A549 treated with Hydrocortisone at 1 μM for 4 hours (cell line): ENCODE measurements at places on chromosomes 16 and 17. TPM values are rescaled to one million over a fixed set of nuclear protein-coding genes. Genes with fewer than 3 reads are reported as not detected.

Gene MGRN1
- total RNA-seq: 40.2 to 44.2 TPM (median 42.4 TPM) in 5 replicates

Gene FKBP10
- 91.4 to 101 TPM (median 101 TPM) in 5 replicates for total RNA-seq

Gene ATPAF2
- 22.8 to 30.3 TPM (median 30.2 TPM) in 5 replicates for total RNA-seq

Gene SLC6A2
- total RNA-seq: 0.10 to 0.14 TPM (median 0.12 TPM) in 3 of 5 replicates, not detected in the others

Gene TK1
- 228 to 274 TPM (median 238 TPM) in 5 replicates for total RNA-seq

Gene TSPOAP1
- not detected in 5 replicates for total RNA-seq

Gene OR2C1
- not detected in 5 replicates for total RNA-seq

Gene RPTOR
- 28.1 to 32.8 TPM (median 31.5 TPM) in 5 replicates for total RNA-seq

Gene PPL
- 4.0 to 5.6 TPM (median 4.9 TPM) in 5 replicates for total RNA-seq

Gene PRSS22
- 0.84 to 1.2 TPM (median 0.97 TPM) in 5 replicates for total RNA-seq

Gene RGS11
- 3.5 to 5.0 TPM (median 4.4 TPM) in 5 replicates for total RNA-seq

Gene RHBDL3
- 3.7 to 5.0 TPM (median 4.2 TPM) in 5 replicates for total RNA-seq

Gene HOXB9
- 6.6 to 7.3 TPM (median 6.9 TPM) in 5 replicates for total RNA-seq

Gene NAGS
- total RNA-seq: 0.82 to 1.5 TPM (median 1.2 TPM) in 5 replicates

Gene EVI2B
- total RNA-seq: 0.07 to 0.08 TPM (median 0.08 TPM) in 4 of 5 replicates, not detected in the other

Gene TMC7
- total RNA-seq: 5.2 to 7.6 TPM (median 6.9 TPM) in 5 replicates

Gene RPS6KB1
- total RNA-seq: 35.9 to 67.2 TPM (median 45.5 TPM) in 5 replicates

Gene KRT20
- total RNA-seq: 0.14 to 0.41 TPM (median 0.17 TPM) in 5 replicates

Gene ANKRD40CL
- total RNA-seq: not detected in 5 replicates

Gene RBFOX1
- not detected in 5 replicates for total RNA-seq

Gene CCDC144A
- total RNA-seq: 0.69 to 1.4 TPM (median 1.2 TPM) in 5 replicates

Gene MAP2K6
- 5.7 to 7.2 TPM (median 6.5 TPM) in 5 replicates for total RNA-seq

Gene NEUROD2
- total RNA-seq: not detected in 5 replicates

Gene DHRS7C
- not detected in 5 replicates for total RNA-seq

Gene MEOX1
- total RNA-seq: not detected in 5 replicates

Gene PRAC1
- total RNA-seq: not detected in 5 replicates

Gene SLC4A1
- not detected in 5 replicates for total RNA-seq

Gene ASPA
- total RNA-seq: not detected in 5 replicates

Gene TMEM114
- not detected in 5 replicates for total RNA-seq

Gene RANBP10
- total RNA-seq: 8.2 to 9.6 TPM (median 8.8 TPM) in 5 replicates

Gene CNGB1
- 0.06 to 0.18 TPM (median 0.09 TPM) in 5 replicates for total RNA-seq

Gene FA2H
- 31.1 to 37.1 TPM (median 32.5 TPM) in 5 replicates for total RNA-seq

Gene PRM1
- not detected in 5 replicates for total RNA-seq

Gene PYY
- not detected in 5 replicates for total RNA-seq

Gene MAF
- 0.23 to 0.66 TPM (median 0.34 TPM) in 5 replicates for total RNA-seq
